ENCODE measurements at places on chromosomes 1 and 21.

DNA sequence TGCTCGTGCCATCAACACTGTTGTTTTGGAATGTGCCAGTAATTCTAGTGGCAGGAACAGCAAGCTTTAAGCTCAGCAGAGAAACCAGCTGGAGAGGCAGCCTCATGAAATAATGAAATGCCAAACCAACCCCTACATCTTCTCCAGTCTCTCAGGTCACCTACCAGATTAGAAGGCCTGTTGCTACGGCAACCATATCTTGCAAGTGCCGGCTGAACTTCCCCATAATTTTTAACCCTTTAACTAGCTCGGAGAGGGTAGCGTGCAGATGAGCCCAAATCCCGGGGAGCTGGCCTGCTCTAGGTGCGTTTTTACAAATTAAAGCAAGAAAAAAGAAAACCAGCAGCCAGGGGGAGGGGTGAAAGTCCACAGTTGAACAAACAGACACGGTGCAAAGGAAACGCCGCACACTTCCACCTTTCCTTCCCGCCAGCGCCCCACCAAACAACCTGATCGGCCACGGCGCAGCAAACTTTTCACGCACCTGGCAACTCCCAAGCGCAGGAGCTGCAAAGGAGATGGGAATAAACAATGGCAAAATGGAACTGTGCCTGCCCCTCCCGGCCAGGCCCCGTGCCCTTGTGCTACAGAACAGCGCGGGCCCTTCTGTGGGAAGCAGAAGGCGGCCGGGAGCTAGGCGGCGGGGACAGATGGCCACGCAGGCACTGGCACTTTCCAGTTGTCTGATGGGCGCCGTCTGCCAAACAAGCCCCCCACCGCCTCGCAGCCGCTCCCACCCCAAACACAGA, 50.1 kb downstream of the SSBP3 start:
- no peak for DNase-seq

GRCh38 chr1:150408800-150409199, 44.9 kb downstream of the RPRD2 start:
- no peak for DNase-seq

- no peak for DNase-seq
Observed at GRCh38 chr1:36119456-36119855, 5.6 kb downstream of the COL8A2 start.

DNA sequence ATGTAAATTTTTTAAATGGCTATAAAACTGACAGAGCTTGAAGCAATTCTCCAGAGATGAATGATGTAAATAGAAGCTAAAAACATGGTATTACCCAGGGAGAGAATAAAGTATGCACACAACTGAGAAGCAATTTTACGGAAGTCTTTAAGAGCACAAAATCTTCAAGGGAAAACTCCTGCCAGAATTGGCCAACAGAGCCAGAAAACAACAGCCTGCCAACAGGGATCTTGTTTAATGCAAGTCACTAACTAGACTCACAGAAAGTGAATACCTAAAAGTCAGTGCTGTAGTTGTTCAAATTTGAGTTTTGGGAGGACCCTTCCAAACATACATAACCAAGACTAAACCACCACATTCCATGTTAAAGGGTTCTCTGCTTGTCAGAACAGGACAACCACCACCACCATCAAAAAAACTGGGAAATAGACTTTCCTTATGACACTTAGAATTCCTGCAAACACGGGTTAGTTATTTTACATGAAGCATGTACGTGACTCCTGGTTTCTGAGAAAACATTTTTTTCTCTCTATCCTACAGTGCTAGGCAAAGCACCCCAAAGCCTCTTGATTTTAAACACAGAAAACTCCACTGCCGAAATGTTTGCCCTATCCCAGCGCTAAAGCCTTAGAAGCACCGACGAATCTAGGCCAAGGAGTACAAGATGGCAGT, 1.6 kb downstream of the EPS15 start:
- DNase-seq = no peak

GRCh38 chr1:22886211-22886610, 86.5 kb downstream of the LACTBL1 start:
- no peak for DNase-seq

DNA sequence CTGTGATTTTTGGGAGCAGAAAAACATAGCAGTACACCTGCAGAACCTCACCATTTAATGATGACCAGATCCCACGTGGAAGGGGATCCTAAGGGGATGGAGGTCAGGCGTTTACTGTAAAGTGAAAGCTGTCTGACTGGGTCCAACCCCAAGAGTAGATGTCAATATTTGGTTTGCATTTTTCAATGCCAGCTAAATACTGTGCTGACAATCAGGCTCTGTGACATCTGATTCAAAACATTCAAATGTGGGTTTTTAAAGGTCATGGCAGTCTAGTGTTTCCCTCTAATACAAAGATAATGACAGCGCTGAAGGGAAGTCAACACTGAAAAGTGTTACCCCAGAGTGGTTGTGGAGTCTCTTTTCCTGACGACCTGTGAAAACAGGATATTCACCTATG, 68.1 kb downstream of the SPAG17 start:
- DNase-seq = no peak

DNA sequence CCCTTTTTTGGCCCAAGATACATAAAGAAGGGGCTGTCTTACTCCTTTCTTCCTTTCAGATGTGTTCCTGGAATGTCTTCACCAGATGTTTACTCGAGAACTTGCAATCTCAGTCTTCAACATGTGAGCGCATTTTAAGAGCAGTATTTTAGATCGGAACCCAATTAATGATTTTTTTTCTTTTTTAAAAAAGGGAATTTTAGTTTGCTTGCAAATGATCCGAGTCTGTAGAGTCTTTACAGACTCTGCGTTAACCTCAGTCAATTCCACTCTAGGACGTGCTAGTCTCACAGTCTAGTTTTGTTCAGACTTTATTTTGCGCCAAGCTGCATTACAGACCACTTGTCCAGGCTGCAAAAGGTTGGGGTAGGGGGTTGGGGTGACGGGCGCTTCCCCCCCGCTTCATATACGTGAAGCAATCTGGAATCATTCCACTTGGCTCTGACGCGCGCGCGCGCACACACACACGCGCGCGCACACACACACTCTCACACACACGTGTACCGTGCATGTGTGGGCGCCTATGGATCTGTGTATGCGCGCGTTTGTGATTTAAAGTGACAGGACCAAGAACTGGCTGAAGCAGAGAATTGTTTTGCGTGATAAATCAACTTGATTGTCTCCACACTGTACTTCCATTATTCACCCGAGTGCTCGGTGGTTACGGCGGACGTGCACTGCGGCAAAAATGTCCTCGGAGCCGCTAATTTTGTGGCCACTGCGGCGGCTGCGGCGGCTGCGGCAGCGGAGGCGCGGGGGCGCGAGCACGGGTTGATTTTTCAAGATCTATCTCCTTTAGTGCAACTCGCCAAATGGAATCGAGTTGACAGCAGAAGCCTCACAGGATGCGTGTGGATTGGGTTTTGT, 25.6 kb upstream of the NFIA start:
- DNase-seq = no peak

Data from A172 (cell line).